ENCODE measurements at places on chromosomes 2 and 18.

DNA sequence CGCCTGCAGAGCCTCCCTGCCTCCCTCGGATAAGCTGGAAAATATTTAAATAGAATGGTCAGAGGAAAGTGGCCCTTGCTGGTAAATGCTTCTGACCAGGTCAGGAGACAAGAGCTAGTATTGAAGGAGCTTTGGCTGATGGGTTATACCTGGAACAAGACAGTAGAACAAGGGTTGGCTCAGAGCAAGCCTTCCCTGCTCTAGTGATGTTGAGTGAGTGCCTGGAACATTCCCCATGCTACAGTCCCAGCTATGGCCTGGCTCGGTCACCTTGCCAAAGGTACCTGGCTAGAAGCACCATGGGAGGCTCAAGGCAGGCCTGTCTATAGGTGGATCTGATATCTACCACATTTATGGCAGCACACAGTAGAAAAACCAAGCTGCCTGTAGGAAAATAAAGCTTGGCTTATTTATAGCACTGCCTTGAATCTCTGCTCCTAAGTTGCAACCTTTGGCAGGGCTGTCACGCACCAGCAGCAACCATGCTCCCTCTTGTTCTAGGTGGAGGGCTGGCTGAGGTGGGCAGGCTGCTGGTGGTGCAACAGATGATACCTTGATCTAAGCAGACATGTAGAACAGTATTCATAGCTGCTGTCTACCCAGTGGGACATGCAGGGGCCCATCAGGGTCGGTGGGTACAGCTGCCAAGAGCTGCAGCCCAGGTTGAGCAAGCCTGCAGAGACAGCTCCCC is 66.7 kb upstream of the BCL2L11 start:
- DNase-seq: no peak

DNA sequence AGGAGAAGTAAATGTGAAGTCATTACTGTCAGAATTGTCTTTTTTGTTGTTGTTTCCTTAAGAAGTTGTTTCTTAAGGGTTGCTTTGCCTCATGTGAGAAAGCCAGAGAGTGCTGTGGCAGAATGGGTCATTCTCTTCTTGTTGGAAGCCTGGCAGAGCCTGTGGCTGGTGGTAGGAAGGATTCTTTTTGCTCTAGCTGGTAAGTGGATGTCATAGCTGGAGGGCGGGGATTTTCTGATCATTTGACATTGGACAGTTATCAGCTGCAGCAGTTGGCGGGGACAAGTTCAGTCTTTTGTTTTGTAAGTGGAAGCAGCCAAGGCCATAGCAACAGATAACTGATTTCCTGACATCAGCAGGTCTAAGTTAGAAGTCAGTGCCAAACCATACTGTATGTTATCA is 5.5 kb upstream of the RMDN2 start:
- DNase-seq: no peak

DNA sequence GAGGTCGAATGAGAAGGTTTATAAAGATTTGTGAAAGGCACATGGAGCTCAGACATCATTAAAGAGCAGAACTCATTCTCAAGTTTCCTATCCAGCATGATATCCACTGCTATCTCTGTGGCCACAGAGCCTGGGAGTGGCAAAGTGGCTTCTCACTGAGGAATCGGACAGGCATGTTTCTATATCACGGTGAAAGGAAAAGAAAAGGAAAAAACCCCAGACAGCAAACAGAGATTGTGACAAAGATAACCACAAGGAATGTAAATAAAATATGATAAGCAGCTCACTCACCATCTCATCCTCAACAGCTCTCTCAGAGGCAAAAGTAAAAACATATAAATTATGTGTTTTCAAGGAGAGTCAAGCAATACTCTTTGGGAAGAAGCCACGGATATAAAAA is 2.5 kb downstream of the PID1 start:
- no peak for DNase-seq

- no peak for DNase-seq
Observed at GRCh38 chr2:191233533-191233932, 11.7 kb upstream of the MYO1B start.

DNA sequence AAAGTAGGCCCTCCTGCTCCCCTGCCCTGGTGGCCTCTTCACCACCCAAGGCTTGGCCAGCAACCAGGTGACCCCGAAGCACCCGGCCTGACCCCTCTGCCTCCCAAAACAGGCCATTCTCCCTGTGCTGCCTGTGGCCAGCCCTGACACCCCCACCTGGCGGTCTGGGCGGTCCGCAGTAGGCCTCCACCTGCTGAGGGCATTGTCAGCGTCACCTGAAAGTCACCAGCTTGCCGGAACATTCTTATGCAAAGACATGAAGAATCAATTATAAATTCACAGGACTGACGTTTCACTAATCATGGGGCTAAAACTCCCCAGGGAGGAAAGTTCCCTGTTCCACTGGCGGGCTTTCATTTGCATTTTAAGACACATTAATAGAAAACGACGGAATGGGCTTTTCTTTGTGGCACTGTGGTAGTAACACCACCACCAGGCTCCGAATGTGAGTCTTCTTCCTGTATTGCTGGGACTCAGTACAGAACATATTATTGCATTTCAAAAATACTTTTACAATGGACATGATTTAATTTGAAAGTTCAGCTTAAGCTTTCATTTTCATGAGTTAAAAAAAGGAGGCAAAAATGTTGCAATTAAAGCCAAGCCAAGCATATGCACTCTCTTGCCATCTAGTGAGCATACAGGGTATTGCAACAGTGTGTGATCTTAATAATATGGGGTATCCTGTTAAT is 57.4 kb downstream of the ADI1 start:
- DNase-seq: peak; percentile 74

DNA sequence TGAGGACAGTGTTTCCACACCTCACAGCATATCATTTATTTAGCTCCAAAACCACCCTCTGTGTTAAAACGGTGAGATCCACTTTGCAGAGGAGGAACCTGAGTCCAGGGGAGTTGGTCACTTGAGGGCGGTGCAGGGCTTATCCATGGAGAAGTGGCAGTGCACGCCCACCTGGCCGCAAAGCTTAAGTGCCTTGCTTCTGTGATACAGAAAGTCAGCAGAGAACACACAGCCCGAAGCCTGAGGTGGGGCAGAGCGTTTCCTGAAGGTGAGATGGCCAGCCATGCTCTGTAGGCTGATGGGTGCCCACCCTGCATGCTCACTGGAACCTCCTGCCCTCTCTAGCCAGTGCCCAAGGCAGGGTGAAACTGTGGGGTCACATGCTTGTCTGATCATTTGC is 87.3 kb downstream of the SH3RF3 start:
- DNase-seq: no peak

DNA sequence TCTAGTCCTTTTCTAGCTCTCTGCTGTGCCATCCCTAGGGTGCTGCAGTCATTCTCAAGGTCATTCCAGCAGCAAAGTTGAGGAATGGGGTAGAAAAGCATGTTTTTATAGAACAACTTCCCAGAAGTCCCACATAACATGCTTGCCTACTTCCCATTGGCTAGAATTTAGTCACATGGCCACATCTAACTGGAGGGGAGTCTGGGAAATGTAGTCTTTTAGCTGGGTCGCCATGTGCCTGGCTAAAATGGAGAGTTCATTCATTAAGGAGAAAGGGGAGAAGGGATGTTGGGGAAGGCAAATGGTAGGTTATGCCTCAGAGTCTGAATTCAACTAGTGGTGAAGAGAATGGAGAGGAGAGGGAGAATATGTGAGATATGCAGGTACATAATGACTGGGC is 85.7 kb downstream of the SLC4A3 start:
- DNase-seq: peak; percentile 37

DNA sequence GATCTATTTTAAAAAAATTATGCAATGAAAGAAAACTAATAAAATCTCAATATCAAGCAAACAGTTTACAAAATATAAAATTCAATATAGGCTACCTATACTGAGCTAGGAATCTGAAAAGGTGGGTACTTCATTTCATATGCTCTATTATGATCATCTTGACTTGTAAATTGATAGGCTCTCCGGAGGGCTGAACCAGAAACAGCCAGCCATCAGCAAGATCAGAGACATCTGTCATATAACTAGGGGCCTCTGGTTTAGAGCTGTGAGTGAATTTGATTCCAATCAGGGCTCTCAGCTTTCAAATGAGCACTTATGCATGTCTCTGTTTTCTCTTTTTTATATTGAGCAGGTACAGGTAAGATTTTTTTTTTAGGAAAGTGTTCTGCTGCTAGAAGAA is 114.2 kb downstream of the SPHKAP start:
- DNase-seq: no peak

GRCh38 chr2:197152451-197153228 is 157.9 kb downstream of the ANKRD44 start:
- DNase-seq: no peak

- no peak for DNase-seq
Observed at GRCh38 chr2:110097506-110098220, 18.0 kb downstream of the MALL start.

- DNase-seq: no peak
Observed at GRCh38 chr2:46118656-46119371, 178.4 kb upstream of the EPAS1 start.

DNA sequence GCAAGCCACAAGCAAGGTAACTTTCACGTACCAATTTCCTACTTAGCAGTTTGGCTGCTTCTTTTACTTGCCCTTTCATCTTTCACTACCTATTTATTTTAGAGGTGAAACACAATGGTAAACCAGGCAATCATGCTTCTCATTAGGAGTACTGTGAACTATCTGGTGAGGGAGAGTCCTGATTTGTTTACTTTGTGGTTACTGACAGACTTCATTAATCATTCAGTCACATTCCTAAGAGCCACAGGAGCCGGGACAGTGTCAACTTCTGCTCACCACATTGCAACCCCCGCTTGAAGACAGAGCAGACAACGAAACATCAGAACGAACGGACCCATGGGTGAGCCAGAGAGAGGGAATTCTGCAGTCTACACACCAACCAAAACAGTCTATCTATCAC is 28.8 kb downstream of the TUBB6 start:
- peak; percentile 15 for DNase-seq

DNA sequence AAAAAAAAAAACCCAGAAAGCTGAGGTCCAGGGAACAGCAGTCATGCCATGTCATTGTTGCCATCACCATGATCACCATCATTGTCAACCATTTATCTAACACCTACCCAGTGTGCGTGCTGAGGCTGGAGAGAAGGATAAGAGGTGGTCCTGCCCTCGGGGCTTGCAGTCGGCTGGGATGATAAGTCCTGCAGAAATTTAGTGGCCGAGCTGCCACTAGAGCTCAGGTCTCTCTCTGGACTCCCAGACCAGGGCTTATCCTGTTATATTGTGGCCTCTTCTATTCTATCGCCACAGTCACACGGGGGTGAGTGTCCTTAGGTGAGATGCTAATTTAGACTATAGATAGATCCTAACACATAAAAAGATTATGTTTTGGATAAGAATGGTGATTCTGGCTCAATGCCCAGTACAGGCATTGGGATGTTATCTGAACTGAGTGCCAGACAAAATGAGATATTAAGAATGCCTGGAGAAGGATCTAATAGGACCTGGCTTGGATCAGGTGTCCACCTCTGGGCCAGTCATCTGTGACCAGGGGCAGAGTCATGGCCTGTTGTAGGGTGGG is 43.2 kb upstream of the YWHAQ start:
- no peak for DNase-seq

- no peak for DNase-seq
Observed at GRCh38 chr2:68223419-68223818, 28.9 kb downstream of the PPP3R1 start.

DNA sequence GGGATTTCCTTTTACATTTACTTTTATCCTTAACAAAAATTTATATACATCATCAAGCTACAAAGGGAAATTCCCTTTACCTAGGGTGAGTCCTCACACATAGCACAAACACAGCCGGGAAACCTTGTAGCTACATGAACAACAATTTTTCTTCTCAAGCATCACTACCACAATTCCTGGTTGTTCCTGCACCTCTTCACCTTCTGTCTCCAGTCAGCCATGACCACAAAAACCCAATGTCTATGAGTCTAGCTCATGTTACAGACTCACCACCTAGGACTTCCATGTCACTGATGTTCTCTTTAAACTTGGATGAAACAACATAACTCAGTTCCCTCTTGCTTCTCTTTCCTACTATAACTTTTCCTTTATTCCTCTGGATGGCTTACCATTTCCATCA is 460.4 kb downstream of the MBD2 start:
- no peak for DNase-seq

DNA sequence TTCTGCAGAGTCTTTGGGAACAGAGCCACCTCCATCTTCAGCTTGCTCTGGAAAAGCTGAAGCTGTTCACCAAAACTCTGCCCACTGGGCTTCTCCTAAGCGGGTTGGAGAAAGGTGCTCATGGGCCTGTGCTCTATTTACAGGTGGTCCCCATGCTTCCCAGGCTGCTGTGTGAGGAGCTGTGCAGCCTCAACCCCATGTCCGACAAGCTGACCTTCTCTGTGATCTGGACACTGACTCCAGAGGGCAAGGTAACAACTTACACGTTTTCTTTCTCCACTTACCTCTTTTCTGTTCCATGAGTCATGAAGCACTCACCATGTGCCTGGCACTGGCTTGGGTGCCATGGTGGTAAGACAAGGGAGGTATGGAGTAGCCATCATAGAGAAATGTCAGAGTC is 129.5 kb upstream of the ALPP start:
- DNase-seq: no peak

DNA sequence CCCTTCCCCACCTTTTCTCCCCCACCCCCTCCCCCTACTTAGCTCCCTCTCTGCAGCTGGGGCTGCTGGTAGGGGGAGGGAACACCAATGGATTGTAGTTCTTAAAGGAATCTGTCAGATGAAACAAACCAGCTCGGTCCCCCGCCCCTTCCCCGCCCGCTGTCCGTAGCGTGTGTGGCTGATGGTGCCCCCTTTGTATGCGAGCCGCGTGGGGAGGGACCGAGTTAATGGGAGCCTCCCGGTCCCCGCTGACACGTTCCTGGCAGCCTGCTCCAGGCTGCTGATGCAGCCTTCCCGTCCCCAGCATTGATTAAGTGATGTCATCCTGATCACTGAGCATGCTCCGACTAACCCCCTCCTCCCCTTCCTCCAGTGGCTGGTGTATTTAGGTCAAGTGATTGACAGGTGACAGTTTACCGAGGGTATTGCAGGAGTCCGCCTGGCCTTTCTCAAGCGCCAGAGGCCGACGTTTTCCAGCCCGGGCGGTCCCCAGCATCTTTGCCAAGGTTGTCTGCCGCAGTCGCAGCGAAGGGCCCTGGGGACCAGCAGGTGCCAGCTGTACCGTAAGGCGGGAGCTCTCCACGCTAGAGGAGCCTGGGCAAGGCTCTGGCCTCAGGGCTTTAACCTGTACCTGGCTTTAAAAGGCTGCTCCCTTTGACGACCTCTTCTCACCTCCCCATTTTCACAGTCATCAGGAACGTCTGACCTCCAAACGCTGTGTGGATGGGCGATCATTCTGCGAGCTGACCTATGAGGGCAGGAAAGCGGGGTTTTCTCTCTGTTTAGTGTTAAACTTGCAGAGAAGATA is 1.8 kb downstream of the KIF5C start:
- no peak for DNase-seq

- no peak for DNase-seq
Observed at GRCh38 chr2:234968631-234969305, 17.0 kb downstream of the SH3BP4 start.

DNA sequence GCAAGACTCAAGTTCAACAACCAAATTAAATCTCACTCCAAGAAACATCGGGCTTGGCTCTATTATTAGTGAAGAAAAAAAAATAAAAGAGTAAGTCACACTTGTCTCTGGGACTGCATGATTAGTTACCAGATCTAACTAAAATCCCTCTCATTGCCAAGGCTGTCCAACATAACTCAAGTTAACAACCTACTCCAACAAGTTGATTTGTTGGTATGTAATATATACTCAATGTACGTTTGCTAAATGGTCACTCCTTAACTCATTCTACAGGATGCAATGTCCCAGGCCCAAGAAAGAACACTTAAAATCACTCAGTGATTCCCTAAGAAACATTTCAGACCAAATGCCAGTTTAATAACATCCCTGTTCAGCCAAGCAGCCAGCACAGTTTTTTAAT is 95.1 kb downstream of the DYM start:
- no peak for DNase-seq

GRCh38 chr2:214604861-214605260 is 194.0 kb downstream of the VWC2L start:
- no peak for DNase-seq

Measured in MM.1S (cell line).